ENCODE measurements at places on chromosomes 2 and 18.

DNA sequence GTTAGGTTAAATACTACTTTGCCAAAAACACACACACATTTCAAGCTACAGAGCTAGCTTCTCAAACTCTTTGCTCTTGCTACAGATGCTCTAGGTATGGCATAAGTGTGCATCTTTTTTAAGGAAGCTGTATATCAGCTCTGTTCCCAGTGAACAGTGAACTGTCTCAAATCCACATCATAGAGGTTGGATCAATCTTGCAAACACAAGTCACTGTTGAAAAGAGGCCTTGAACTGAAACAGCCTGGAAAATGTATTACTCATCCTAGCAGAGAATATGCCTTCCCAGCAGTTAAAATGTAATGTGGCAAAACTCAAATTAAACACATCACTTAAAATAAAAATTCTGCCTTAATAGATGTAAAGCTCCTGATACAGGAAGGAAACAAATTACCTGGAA is 151.8 kb downstream of the WDPCP start:
- no peak for DNase-seq

DNA sequence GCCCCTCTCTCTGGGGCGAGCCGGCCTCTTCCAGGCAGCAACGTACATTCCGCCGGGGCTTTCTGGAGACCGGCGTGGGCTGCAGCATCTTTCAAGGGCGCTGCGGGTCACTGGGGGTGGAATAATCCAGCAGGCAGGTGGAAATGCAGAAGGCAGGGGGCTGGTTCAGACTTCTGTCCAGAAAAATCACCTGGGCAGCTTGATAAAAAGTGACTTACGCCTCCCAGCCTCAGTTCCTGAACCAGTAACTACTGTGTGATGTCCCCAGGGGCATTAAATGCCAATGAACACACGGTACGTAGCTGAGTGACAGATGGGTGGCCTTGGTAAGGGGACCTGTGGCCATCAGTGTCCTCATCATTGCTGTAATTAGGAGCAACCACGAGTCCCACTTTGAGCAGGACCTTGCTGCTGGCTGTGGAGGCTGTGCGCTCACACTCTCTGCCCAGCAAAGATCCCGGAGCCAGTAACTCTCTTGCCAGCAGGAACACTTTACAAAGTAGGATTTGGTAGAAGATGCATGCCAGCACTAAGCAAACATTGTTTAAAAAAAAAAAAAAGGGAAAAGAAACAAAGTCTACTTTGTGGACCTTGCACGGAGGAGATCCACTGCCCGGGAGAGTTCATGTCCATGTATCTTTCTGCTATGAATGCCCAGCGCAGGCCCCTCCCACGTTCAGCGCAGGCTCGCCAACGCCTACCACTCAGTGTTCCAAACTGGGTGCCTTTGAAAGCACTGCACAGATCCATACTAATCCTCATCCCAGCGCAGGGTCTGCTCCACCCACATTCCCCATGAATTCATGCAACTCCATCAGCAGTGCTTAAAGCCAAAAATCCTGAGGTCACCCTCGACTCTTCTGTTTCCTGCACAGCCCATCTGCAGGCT is 177.3 kb downstream of the HDAC4 start:
- no peak for DNase-seq

GRCh38 chr2:139613264-139613663 is 833.1 kb upstream of the NXPH2 start:
- peak; percentile 83 for DNase-seq

DNA sequence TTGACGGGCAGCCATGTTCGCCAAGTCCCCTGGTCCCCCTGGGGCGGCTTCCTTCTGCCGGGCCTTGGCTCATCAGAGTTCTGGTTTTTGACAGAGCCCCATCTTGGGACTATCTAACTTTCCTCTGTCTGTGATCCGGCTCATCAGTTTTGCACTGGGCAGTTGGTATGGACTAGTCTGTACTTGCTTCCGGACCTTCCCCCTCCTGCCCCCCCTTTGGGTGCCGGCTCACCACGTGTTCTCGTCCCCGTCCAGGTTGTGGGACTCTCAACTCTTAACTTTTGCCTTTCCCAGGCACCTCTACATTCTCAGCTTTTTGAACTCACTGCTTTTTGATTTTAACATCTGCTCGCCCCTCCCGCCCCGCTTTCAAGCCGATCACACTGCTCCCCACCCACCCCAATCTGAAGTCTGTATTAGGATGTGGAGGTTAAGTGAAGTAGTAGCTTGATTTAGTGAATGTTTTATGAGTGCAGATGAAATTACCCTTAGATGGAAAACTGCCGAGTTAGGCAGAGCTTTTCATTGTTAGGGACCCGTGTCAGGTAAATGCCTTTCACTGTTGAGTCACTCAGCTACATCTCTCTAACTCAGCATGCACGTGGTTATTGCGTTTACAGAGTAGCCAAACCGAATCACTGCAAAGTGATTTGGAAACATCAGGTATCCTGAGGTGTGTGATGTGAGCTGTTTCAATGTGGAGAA is 874 bp downstream of the WDR43 start:
- no peak for DNase-seq

DNA sequence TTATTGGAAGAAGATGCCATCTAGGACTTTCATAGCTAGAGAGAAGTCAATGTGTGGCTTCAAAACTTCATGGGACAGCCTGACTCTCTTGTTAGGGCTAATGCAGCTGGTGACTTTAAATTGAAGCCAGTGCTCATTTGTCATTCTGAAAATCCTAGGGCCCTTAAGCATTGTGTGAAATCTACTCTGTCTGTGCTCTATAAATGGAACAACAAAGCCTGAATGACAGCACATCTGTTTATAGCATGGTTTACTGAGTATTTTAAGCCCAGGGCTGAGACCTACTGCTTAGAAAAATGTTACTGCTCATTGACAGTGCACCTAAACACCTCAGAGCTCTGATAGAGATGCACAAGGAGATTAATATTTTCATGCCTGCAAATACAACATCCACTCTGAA is 30.8 kb downstream of the ZNF892 start:
- no peak for DNase-seq

DNA sequence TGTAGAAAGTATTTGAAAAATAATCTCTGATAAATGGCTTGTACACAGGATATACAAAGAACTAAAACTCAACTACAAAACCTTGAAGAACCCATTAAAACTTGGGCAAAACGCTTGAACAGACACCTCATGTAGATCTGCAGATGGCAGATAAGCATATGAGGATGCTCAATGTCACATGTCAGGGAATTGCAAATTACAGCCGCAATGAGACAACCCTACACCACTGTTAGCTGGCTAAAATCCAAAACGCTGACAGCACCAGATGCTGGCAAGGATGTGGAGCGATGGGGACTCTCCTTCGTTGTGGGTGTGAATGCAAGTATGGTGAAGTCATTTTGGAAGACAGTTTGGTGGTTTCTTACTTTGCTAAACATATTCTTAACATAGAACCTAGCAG is 53.7 kb downstream of the SNTG2 start:
- no peak for DNase-seq

- peak; percentile 31 for DNase-seq
Observed at GRCh38 chr2:95389245-95390119, 13.0 kb upstream of the FAHD2A start.

GRCh38 chr2:8438476-8438875 is 243.4 kb upstream of the ID2 start:
- DNase-seq = no peak

- no peak for DNase-seq
Observed at GRCh38 chr18:30676053-30676480, 366.5 kb downstream of the DSC3 start.

- no peak for DNase-seq
Observed at GRCh38 chr2:79369127-79369526, 143.7 kb upstream of the CTNNA2 start.

- no peak for DNase-seq
Observed at GRCh38 chr2:23838996-23839395, 87.9 kb downstream of the ATAD2B start.

DNA sequence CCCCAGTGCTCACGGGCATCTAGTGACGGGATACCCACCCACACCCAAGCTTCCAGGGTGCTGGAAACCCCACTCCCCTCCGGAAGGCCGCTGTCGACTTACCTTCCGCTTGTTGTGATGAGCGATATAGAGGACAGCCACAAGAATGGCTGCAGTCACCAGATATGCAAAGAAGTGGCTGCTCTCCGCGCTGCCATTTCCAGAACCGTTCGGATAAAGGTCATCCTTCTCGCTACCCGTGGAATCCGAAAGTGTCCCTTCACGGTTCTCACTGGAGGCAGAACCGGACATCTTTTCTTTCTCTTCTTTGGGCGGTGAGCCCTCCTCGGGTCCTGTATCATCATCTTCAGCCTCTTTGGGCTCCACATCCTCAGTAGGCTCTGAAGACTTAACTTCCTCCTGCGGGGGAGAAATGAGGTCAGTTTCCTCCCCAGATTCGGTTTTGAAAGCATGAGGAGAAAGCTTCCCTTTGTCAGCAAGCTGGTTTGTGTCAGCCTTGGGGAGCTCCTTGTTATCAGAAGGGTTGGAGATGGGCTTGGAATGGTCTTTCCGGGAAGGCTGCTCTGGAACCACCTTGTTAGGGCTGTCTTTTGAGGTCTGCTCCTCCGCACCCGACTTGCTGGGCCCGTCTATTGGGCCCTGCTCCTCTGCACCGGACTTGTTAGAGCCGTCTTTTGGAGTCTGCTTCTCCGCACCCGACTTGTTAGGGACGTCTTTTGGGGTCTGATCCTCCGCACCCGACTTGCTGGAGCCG is 1.2 kb downstream of the TGOLN2 start:
- no peak for DNase-seq

- DNase-seq = peak; percentile 50
Observed at GRCh38 chr18:68992719-68993482, 195.0 kb downstream of the CCDC102B start.

DNA sequence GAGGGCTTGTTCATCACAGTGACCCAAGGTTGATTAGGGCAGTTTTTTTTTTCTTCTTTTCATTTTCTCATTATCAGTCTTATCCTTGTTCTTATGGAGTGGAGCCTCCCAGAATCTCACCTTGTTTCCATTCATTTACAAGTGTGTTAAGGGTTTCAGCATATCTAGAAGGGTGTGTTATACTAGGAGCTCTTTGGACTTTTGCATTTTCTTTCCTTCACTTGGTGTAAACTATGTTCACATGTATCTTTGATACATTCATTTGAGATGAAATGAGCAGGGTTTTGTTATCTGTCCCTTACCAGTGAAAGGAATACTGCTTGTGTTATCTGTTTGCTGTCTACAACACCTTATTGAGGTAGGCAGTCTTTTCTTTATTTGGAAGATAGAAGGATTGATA is 96.7 kb downstream of the WDR7 start:
- DNase-seq = no peak

DNA sequence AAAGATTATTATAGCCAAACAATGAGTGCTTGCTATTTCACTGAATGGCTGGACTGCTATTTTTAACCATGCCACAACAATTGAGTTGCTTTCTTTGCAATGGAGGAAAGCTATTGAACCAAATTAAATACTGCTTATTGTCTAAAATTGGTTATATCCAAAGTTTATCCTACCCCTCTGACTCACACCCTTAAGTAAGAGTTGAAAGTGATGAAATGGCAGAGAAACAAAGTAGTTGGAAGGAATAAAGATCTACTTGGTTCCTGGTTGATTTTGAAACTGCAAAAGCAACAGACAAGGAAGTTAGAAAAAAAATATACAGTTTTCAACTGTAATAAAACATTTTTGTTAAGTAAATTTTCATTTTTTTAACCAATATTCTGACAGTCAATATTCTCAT is 47.5 kb downstream of the EML4 start:
- no peak for DNase-seq

- no peak for DNase-seq
Observed at GRCh38 chr2:75573145-75573878, 12.6 kb upstream of the EVA1A start.

- DNase-seq = no peak
Observed at GRCh38 chr18:8279346-8279745, 329.9 kb upstream of the RAB12 start.

DNA sequence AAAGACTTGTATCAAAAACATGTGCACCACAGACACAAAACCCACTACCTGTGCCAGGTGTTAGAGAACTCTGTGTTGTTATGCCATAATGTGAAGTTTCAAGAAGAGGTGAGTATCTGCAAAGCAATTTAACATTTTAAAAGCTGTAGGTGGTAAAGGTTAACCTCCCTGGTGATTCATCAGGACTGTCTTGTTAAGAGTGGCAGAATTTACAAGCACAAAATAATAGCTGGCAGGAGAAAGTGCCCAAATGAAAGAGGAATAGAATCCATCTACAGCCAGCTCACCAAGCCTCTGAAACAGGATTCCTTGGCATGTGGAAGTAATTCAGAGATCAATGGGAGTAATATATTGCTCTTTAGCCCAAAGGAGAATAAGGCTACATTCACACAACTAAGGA is 230.7 kb downstream of the AFF3 start:
- DNase-seq = no peak

DNA sequence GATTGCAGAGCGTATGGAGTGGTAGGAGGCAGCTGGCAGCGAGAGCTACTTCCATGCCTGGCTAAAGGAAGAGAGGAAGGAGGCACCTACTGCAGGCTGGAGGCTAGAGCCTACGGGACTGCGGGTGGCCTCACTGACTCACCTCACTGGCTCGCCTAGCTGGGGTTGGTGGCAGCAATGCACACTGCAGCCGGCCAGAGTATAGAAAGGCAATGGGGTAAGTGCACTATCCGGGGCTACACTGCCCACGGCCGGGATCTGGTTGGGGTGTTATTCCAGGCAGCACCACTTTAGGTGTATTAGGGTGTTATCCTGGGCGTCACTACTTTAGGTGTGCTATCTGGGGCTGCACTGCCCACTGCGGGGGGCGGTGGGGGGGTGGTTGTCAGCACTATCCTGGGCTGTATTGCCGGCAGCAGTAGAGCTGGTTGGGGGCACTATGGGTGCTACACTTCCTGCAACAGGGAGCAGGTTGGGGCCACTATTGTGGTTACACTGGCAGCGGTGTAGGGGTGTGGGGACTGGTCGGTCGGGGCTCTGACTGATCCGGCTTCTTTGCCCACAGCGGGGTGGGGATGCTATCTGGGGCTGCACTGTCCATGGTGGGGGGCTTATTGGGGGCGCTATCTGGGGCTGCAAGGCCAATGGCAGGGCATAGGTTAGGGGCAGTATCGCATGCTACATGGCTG is 33.3 kb upstream of the ANKRD62 start:
- DNase-seq = no peak

DNA sequence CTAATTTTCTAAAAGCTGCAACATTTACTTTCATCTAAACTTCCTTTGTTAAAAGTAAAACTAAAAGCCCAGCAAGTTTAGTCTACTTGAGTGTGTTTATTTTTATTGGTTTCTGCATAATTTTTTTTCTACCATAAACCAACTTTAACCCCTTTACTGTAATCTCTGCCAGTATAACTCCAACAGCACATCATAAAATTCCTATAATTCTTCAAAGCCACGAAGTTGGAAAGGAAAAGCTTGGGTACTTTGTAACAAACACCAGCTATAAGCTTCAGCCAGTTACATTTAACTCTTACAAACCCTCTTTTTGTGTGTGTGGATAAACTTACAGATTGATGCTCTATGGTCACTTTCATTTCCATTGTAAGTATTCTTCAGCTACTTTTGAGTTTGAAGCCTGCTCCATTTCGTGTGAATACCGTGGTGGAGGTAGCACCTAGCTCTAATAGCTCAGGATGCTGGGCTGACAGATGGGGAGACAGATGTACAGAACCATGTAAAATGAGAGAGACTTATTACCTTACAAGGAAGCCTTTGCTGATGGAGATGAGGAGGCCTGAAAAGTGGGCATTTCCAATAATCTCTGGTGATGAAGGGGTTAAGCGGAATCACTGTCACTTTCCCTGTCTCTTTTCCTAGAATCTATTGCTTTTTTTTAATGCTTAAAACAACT is 42.5 kb downstream of the ZEB2 start:
- no peak for DNase-seq

- peak; percentile 40 for DNase-seq
Observed at GRCh38 chr2:25354116-25354515, 12.4 kb upstream of the DNMT3A start.

Measured in SHP77 (cell line).